CD4-positive, alpha-beta T cell treated with Interleukin-15 for 4 hours (primary cell): ENCODE measurements at places on chromosomes 1 and 21.
A peak's percentile ranks its signal among the peaks of the same experiment; 100 is the strongest.

DNA sequence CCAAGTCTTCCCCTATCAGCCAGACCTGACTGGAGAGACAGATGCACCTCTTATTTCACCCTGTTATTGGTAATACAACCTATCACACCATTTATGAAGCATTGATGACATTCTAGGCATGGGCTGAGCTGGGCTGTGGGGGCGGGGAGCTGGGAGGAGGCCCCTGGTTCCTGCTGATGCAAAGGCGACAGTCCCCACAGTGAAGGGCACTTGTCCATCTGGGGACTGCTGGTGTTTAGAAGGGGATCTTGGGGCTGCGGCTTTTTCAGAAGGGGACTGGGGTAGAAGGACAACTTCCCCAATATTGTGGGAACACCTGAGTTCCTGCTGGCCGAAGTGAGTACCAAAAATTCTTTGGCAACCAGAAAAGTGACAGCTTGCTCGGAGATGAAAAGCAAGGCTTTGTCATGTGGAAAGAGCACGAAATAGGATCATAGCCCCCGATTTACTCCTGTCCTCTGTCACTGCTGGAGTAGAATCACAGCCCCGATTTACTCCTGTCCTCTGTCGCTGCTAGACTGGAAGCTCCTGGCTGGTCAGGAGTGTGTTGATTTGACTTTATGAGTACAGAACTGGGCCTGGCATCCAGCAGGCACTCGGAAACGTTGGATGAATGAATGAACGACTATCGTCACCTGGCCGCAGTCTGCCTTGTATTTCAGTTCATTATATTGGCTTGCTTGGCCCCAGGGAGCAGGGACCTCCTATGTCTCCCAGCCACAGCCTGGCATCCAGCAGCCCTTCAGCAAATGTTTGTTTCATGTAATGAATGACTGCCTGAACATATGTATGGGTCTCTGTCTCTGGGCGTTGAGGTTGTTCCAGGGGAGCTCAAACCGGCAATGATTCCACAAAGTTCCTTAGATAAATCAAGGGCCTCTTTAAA lies 16.5 kb upstream of the ETV3L start:
- DNase-seq, result no peak

GRCh38 chr1:168606096-168606495 lies 29.7 kb downstream of the XCL1 start:
- no peak for DNase-seq

- DNase-seq, result peak; percentile 64
Observed at GRCh38 chr1:181141431-181141910, 53.0 kb downstream of the IER5 start.

GRCh38 chr1:109229531-109230127 lies 15.9 kb downstream of the SARS1 start:
- DNase-seq, result no peak

- DNase-seq, result no peak
Observed at GRCh38 chr1:209443975-209444651, 139.4 kb upstream of the CAMK1G start.

DNA sequence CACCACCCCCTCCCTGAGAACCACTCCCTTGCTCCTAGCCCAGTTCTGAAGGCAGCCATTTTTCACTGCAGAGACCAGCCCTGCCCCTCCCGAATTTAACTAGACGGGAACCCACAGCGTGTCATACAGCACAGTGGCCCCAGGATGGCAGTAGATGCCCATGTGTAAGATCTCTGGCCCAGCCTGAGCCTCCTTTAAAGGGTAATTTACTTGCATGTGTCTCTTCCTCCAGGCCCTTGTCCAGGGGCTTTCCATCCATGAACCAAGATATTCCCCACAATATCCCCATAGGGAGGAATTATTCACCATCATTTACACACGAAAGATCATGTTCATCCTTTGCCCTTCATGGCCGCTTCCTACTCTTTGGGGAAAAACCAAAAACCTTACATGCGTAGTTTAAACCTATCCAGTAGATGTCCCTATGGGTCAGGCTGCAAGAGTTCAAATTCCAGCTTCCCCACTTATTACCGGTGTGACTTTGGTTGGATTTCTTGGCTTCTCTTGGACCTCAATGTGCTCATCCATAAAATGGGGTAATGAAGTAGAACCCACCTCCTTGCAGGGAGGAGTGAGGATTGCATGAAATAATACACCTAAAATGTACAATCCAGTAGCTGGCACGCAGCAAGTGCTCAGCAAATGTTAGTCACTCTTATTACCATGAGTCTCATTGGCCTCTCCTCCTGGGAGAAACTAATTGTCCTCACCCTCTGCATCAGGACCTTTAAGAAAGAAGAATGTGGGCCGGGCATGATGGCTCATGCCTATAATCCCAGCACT lies 4.0 kb upstream of the LACTBL1 start:
- DNase-seq, result peak; percentile 43

GRCh38 chr1:94270801-94271203 lies 33.4 kb upstream of the ARHGAP29 start:
- no peak for DNase-seq

- DNase-seq, result no peak
Observed at GRCh38 chr1:110450929-110451328, at the start of gene PROK1. Gene PROK1, plus strand, starts transcription at chr1:110451149. Its CDS starts 68 bp downstream, at chr1:110451217.

- no peak for DNase-seq
Observed at GRCh38 chr1:23150125-23150524, 18.5 kb downstream of the LUZP1 start.

DNA sequence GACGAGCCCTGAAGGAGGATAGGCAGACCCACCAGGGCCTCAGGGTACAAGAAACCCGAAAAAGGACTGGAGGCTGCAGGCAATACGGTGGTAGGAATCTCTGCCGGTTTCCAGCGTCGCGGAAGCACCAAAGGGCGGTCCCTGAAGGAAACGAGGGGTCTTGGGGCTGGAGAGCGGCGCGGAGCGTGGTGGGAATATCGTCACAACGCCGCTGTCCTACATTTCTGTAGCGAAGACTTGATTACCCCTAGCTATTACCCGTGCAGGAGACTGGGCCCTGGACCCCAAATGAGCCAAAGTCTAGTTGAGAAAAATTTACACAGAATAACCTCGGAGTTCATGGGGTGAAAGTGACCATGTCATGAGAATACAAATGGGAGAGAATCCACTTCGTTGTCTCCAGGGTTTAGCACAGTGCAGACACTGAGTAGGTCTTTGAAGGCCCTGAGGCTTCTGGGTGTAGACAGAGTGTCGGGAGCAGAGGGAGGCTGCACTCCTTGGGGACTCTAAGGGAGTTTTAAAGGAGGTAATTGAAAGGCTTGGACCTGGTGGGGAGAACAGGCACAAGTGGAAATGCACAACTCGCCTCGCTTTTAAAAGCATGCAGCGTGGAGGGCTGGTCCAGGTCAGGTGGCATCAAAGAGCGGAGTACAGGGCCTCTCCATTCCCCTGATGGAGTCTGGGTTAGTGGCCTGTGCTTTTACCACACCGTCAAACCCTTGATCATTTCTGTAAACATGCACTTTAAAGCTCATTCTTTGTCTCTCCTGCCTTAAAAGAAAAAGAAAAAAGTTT lies 1.5 kb downstream of the ATP1A1 start:
- peak; percentile 30 for DNase-seq

DNA sequence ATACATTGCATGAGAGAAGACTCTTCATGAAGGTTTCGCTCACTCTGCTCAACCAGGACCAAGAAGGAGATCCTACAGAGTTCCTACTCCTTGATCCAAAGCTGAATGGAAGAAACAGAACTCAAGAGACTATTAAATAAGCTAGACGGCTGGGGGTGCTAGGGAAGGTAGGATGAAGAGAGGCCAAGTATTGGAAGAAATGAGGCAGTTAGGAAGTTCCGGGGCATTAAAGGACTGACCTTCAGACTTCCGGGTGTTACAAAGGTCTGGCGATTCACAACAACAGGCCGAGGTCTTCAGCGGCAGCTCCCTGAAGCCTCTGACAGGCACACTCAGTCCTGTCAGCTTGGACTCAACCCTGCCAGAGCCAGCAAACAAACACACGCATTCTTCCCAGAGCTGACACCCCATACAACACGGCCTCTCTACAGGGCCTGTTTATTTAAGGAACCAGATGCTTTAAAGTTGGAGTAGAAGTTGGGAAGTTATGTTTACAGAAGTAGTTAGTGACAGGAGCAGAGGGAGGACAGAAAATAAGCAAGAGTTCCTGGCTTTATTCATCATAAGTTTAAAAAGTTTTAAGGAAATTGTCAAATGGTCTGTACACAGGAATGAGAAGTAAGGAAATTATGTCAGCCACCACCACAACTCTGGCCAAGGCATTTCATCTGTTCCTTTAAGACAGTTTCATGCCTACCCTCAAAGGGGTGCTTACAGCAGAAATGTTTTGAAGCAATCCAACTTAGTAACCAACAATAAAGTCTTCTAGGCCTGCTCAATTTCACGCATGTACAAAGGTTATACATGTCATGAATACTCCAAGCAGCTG lies 4.7 kb downstream of the SORT1 start:
- DNase-seq, result no peak

- no peak for DNase-seq
Observed at GRCh38 chr1:164671323-164671965, 112.5 kb downstream of the PBX1 start.

GRCh38 chr1:241423541-241424479 lies 66.8 kb upstream of the RGS7 start:
- no peak for DNase-seq

DNA sequence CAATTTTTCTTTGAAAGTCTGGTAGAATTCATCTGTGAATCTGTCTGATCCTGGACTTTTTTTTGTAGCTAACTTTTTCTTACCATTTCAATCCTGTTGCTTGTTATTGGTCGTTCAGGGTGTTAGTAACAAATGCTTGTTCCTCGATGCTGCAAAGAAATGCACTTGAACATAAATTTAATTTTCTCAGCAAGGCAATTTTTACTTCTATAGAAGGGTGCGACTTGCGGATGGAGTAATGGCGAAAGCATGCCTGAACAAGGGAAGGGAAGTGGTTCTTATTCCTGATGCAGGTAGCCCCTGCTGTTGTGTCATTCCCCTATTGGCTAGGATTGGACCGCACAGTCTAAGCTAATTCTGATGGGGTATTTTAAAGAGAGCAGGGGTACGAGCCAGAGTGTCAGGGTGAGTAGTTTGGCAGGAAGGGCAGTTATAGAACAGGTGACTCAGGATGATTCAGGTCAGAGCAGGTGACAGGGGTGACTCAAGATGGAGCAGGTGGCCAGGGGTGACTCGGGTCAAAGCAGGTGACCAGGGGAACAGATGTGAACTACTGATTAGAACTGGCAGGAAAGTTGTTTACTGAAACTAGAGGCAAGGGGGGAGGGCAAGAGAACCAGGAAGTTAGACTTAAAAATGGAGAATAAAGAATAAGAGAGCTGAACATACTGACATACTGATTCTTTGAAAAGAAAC lies 40.5 kb downstream of the SERINC2 start:
- DNase-seq, result no peak

GRCh38 chr1:218380125-218380977 lies 35.2 kb downstream of the TGFB2 start:
- DNase-seq, result no peak

- peak; percentile 45 for DNase-seq
Observed at GRCh38 chr1:64962441-64962840, 3.9 kb downstream of the JAK1 start.
